ENCODE measurements at places on chromosomes 13 and 19.

DNA sequence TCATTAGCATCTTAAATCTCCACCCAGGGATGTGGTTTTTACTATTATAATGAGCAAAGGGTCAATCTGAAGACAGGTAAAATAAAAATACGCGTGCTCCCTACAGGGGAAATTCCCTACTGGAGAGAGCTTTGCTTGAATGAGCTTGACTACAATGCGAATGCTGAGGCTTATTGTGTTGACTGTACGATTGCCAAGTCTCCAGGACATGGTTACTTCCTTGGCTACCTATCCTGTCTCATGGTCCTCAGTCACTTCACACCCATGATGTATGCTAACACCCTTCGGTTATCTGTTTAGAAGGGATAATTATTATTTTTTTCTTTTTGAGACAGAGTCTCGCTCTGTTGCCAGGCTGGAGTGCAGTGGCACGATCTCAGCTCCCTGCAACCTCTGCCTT is 61.7 kb downstream of the ZNF627 start:
- DNase-seq = no peak

DNA sequence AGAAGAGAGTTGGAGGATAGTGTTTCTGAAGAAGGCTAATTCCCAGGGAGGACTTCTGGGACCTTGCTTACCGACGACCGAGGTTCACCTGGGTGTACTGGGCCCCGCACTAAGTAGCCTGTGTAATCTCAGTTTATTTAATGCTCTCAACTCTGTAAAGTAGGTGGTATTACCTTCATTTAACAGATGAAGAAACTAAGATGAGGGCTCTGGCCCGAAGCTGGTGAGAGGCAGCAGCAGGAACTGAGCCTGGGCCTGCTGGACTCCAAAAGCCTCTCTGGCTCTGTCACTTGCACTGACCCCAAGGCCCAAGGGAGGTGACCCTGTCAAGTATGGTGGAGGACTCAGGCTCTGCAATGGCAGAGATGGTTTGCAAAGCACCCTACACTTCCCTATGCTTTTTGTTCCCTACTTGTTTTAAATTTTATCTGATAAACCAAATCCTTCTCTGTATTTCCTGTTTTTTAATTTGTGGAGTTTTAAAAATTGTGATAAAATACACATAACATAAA is 50.6 kb downstream of the GGACT start:
- no peak for DNase-seq

- DNase-seq = no peak
These were observed 40.5 kb upstream of the VSTM2B start for GRCh38 chr19:29485293-29485692.

DNA sequence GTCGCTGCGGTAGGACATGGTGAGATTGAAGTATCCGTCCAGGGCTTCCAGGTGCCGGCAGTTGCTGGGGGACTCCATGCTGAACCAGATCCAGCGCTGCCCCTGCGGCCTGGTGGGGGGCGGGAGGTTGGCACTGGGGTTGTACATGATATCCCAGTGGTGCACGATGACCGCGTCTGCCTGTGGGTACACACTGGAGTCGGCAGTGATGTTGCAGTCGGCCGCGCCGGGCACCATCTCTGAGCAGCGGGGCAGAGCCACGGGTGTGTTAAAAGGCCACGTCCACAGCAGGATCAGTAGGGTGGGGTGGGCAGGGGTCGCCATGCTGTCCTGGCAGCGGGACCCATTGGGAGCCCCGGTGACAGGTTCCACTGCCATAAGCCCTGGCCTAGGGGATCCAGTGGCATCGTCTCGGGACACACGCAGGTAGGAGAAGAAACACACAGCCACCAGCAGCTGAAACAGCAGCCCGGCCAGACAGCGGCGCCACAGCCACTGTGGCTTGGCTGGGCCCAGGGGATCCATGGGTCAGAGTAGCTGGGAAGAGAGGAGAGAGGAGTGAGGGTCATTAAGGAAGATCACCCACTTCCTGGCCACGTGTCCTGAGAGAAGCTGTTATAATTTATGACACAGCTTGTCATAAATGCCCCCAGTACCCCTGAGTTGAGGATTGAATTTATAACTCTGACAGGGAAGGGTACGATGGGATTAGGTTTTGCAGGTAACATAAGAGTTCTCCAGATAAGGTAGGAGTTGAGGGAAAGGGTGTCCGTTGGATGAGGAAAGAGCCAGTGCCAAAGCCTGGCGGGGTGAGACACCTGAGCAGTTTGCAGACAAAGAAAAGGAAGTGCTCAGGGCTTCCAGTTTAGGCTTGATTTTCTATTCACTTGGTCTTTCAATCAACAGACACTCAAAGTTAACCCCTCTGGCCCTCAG is 2.9 kb downstream of the FUT5 start:
- no peak for DNase-seq

GRCh38 chr13:79846386-79846785 is 365.4 kb downstream of the NDFIP2 start:
- no peak for DNase-seq

GRCh38 chr19:35618857-35619256 is 6.3 kb downstream of the HAUS5 start:
- DNase-seq = no peak

DNA sequence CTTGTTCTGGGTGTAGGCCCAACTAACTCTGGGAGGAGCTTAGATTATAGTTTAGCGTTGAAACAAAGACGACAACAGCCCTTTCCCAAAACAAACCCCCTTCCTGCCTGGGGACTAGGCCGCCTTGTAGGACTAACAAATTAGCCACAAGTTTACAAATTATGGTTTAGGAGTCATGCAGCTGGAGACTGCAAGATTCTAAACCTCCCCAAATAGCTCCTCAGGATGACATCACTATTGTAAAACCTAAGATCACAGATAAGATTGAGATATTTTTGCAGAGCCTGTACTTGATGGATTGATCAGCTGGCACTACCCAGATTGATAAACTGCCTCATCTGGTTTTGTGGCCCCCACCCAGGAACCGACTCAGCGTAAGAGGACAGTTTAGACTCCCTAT is 2.3 kb upstream of the SLC25A15 start:
- DNase-seq = no peak

DNA sequence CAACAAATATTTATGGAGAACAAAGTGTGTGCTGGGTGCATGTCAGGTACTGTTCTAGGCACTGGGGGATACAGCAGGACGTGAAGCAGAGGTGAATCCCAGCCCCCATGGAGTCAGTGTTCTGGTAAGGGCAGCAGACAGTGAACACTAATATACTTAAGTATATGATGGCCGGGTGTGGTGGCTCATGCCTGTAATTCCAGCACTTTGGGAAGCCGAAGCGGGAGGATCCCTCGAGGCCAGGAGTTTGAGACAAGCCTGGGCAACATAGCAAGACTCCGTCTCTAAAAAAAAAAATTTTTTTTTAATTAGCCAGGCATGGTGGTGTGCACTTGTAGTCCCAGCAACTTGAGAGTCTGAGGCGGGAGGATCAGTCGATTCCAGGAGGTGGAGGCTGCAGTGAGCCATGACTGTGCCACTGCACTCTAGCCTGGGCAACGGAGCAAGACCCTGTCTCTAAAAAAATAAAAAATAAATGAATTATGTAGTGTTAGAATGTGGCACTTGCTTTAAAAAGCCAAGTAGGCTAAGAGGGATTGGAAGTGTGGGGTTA is 22.6 kb downstream of the CHST8 start:
- DNase-seq = no peak

DNA sequence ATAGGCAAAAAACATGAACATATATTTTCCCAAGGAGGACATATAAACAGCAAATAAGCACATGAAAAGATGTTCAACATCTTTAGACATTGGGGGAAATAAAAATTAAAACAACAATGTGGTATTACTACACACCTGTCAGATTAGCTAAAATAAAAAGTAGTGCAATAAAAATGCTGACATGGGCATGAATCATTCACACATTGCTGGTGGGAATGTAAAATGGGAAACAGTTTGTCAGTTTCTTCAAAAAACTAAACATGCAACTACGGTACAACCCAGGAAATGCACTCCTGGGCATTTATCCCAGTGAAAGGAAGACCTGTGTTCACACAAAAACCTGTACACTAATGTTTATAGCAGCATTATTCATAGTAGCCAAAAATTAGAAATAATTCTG is 5.3 kb upstream of the SUCLA2 start:
- no peak for DNase-seq

DNA sequence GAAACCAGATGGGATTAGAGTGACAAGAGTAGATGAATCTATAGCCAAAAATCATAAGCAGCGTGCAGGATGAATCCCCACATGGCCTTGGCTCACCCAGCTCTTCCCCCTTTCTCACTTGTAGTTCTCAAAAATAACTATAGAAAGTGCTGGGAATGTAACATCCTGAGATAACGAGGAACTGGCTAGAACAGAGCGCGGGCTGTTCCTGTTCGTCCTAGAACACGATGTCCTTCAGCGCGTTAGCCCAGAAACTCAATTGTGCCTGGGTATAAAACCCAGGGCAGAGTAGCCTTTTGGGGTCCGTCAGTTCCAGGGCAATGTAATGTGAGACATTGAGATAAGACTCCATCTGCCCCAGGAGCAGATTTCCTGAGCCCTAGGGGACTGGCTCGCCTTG is 326.2 kb downstream of the TSHZ3 start:
- DNase-seq = peak; percentile 38

DNA sequence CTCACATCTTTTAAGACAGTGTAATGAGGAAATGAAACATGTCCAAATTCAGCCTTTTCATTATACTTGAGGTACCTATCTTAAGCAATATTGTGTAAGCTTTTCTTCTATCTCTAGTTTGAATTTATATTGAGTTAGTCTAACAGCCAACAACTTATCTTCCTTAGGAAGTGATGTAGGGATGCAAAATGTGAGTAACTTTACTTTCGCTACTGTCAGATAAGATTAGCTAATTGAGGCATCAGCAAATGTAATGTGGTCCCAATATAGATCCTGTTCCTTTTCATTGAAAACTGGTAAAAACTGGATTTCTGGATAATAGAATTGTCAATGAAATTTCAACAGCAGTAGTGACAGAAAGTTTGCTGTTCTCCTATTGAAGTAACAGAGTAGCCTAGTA is 902.2 kb downstream of the GPC5 start:
- DNase-seq = no peak

GRCh38 chr19:30799865-30800755 is 427.9 kb downstream of the ZNF536 start:
- no peak for DNase-seq

GRCh38 chr13:67821606-67822005 is 591.5 kb upstream of the PCDH9 start:
- DNase-seq = no peak

GRCh38 chr19:11064831-11065303 is 24.4 kb upstream of the LDLR start:
- no peak for DNase-seq

GRCh38 chr13:99442273-99442895 is 58.9 kb upstream of the TM9SF2 start:
- peak; percentile 40 for DNase-seq

DNA sequence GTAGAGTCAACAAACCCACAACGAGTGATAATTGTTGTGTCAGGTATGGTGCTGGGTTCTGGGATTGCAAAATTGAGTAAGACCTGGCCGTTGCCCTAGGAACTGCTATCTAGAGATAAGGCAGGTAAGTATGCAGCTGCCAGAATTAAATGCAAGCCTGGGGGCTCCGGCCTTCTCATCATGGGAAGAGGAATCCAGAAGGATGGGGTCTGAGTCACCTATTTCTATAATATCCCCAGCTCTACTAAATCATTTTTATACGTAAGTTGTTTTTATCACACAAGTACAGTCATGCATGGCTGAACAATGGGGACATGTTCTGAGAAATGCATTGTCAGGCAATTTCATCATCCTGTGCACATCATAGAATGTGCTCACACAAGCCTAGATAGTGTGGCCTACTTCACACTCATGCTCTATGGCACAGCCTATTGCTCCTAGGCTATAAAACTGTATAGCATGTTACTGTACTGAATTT is 203.0 kb downstream of the KLF5 start:
- DNase-seq = peak; percentile 10

- no peak for DNase-seq
These were observed 38.3 kb downstream of the DNAJC15 start for GRCh38 chr13:43061496-43062280.

DNA sequence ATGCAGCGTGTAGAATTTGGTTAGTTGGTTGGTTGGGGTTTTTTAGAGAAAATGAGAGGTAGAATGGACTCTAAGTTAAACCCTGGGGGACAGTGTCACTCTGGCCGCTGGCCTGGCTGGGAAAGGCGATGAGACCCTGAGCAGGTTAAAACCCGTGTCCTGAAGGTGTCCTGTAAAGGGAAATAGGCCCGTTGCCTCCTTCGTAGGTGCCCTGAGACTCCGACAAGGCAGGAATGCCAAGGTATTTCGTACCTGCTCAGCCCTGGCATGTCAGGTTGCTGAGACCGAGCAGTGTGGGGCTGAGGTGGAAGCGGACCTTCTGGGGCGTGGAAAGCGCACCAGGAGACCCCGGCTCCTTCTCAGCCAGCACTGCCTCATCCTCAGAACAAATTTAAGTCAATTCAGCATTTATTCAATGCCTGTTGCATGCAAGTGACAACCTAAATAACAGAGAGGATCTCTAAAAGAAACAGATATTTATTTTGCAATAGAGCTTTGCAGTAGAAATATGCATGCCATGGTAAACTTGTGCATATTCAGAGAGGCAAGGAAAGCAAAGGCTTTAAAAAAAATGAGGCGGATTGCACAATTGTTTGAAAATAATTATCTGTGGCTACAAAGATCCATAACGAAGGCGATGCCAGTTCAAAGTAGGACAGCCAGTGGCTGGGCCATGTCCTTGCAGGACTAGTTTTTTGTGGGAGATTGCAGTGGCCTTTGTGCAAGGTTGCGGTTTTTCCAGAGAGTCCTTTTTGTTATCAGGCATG is 1.4 kb upstream of the RAB20 start:
- no peak for DNase-seq

DNA sequence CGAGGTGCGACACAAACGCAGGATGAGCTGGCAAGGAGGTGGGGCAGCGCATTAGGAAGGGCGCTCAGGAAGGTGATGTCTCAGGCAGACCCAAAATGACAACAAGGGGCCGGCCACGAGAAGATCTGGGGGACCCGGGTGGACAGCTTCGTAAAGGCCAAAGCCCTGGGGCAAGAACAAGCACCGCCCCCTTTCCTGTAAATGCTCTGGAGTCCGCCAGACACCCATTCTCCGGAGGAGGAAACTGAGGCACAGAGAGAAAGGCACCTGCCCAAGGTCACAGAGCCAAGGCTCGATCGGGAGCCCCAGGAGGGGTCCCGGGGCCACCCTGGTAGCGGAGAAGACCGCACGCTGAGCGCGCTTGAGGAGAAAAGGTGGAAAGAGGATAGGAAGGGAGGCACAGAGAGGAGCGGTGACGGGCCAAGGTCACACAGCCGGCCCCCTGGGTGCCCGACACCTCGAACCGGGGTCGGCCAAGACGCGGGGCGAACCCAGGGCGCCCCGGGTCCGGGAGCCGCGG is 571 bp downstream of the SAFB2 start:
- peak; percentile 24 for DNase-seq

All from umbilical cord (tissue), 2 donors.